ENCODE measurements at places on chromosomes 1 and 21.

DNA sequence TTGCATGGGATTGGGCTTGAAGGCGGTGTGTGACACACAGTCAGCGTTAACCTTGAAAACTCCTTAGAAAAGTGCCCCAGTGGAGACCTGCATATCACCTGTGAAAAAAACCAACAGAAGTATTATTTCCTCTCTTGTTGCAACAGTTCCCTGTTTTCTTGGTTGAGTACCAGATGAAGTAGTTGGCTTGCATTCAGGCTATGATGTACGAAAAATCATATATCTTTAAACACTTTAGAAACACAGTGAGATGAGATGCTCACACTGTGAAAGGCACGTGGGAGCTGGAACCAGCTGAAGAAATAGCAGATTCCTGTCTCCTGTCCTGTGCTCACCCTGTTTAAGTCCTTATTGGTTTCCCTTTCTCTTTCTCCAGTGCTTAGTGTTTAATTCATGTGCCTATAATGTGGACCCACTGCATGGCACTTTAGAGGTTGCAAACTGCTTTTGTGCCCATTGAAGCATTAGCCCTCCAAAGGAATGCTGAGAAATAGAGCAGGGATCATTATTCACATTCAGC lies 2.8 kb downstream of the CAMK1G start:
- DNase-seq = no peak

GRCh38 chr1:21325231-21325718 lies 35.0 kb upstream of the ECE1 start:
- no peak for DNase-seq

DNA sequence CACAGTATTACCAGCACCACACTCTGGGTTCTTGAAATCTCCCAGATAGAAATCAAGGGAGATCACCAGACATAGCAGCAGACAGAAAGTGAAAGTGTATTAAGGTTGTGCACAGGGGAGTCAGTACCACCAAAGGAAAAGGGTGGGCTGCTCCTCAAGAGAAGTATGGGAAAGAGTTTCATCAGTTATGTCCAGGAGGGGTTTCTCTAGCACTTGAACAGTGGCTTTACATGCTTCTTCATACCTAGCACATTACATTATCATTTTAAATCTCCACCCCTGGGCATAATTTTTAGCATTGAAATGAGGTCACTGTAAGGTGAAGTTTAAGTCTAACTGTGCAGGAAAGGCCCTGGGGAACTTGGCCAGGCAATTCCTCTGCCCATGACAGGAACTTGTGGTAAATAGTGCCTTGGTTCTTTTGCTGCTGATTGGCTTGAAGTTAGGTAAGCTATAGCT lies 601.0 kb downstream of the NUF2 start:
- no peak for DNase-seq

DNA sequence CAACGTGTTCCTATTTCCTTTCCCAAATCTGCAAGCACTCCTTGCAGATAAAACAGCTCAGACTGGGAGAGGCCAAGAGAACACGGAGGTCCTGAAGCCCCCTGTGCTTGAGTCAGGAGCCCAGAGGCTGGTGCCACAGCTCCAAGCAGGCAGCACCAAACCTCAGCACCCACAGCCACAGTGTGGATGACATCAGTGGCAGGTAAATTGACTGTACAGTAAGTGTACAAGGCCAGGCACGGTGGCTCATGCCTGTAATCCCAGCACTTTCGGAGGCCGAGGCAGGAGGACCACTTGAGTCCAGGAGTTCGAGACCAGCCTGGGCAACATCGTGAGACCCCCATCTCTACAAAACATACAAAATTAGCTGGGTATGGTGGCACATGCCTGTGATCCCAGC lies 1.9 kb upstream of the COL6A1 start:
- DNase-seq = no peak

DNA sequence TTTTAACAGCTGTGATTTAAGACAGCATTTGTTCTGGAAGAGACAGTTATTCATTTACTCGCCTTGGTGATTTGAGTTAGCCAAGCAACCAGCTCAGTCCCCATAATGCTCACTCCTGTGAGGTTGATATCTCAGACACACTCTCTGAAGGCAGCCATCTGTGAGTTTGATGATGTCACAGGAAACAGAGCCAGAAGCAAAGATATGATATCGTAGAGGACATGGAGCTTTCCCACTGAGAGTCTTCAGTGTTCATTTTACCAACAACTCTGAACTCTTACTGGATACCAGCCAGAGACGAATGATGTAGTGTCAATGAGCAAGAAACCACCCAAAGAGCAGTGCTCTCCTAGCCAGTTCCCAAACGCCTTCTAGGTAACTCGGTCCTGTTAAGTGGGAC lies 219.4 kb downstream of the SLC35F3 start:
- no peak for DNase-seq

- no peak for DNase-seq
These were observed 45.5 kb upstream of the RPL11 start for GRCh38 chr1:23646091-23646490.

All from EL (cell line).